Activated CD8-positive, alpha-beta memory T cell treated with anti-CD3 and anti-CD28 coated beads for 48 hours (primary cell): ENCODE measurements at places on chromosomes 12 and 14.

GRCh38 chr12:119308708-119309456, 25.6 kb upstream of the CCDC60 start:
- DNase-seq, result no peak

GRCh38 chr12:45458854-45459807, 243.2 kb downstream of the ANO6 start:
- DNase-seq, result no peak

DNA sequence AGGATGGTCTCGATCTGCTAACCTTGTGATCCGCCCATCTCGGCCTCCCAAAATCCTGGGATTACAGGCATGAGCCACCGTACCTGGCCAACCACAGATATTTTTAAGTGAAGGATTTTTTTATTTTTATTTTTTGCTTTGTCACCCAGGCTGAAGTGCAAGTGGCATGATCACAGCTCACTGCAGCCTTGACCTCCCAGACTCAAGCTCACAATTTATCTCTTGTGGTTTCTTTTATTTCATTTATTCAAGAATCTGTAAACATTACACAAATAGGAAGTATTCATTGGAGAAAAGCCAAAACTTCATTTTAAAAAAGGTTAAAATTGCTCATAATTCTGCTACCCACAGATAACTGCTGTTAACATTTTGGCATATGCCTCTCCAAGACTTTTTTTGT, 13.3 kb downstream of the MOAP1 start:
- DNase-seq, result no peak

- no peak for DNase-seq
Observed at GRCh38 chr12:125549836-125550235, 484.6 kb downstream of the AACS start.

- no peak for DNase-seq
Observed at GRCh38 chr12:92995258-92995903, 66.3 kb upstream of the EEA1 start.

GRCh38 chr12:77754086-77754485, 76.6 kb upstream of the NAV3 start:
- no peak for DNase-seq

GRCh38 chr12:32970465-32971110, 74.0 kb upstream of the PKP2 start:
- no peak for DNase-seq

- no peak for DNase-seq
Observed at GRCh38 chr12:19970116-19970515, 398.2 kb upstream of the PDE3A start.

DNA sequence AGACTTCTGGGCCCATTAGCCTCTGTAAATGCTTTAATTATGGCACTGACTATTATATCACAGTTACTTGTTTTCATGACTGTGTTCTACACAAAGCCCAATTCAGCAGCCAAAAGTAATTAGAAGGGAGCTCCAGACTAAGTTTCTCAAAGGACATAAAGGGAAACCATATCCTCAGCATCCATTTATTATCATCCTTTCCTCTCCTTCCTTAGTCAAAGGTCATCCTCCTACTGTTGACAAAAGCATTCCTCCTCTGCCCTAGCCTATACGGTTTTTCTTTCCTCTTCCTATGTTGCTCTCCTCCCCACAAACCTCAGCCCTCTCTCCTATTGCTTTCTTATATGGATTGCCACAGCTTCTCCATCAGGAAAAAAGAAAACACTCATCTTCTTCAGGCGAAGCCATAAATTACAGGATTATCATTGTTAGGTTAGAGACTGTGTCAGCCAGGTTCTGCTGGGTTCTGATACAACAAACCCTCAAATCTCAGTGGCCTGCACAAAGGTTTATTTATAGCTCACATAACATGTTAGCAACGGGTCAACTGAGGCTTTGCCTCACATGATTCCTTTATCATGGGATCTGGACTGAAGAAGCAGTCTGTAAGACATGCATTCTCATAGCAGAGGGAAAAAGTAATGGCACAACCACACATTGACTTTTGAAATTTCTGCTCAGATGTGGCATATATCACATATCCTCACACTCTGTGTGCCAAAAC, 207.2 kb downstream of the SLC5A8 start:
- DNase-seq, result no peak

DNA sequence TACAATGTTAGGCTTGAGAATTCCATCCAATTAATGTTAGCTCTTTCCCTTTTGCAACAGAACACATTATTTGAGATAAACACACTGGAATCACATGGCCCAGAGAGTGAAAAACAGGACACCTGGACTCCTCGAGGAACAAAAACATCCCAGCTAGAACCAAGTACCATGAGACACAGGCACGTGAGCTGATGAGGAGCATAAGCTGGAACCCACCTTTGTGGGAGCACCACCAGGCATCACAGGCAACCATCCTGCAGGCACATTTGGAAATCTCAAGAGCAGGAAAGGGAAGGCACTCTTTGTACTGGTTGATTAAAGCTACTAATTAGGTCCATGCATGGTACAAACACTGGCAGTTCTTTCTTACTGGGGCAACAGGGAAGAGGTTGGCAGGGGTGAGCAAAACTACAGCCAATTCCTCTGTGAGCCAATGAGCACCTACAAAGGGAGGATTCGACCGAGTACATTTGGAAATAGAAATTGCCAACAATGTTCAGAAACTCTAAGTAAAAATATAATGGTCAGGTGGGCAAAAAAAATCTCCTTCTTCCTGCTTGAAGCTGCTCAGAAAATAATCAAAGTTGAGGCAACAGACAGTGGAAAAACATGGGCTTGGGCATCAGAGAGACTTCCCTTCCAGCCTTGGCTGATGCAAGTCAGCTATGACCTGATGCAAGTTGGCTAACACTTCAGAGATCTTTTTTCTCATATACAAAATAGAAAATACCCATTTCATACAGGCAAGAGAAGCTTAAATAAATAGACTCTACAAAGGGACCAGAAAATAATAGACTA, 216.7 kb downstream of the NUAK1 start:
- DNase-seq, result no peak

DNA sequence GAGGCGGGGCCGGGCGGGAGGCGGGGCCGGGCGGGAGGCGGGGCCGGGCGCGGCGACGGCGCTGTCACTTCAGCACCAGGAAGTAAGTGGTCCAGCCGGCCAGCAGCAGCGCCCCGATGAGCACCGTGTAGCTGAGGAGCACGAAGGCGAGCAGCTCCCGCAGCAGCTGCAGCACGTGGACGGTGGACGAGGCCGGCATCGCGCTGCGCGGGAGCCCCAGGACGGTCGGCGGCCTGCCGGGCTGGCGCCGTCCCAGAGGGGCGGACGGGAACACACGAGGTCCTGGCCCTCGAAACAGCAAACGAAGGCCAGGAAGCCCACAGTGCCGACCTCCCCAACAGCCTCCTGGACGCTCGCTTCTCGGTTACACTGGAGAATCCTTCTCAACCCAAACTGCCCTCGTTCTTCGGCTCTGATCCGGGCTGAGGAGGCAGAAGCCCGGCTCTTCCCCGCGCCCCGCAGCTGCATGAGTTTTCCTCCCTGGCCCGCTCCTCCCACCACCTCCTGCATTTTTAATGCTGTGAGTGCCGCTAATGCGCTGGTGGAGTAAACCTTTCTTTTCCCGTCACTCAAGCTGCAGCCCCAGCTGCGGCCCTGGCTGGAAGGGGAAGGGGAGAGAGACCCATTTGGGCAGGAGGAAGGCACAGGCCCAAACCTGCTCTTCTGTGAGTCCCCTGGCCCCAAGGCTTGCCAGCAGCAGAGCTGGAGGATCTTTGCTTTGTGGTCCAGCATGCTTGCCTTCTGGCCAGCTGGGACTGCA, 694 bp upstream of the DIABLO start:
- no peak for DNase-seq

- no peak for DNase-seq
Observed at GRCh38 chr14:42792166-42792565, 1185.5 kb downstream of the LRFN5 start.
